ENCODE measurements at places on chromosomes 7 and 10.

- DNase-seq: peak; percentile 64
These were observed 757 bp upstream of the PALS2 start for GRCh38 chr7:24572393-24572996.

DNA sequence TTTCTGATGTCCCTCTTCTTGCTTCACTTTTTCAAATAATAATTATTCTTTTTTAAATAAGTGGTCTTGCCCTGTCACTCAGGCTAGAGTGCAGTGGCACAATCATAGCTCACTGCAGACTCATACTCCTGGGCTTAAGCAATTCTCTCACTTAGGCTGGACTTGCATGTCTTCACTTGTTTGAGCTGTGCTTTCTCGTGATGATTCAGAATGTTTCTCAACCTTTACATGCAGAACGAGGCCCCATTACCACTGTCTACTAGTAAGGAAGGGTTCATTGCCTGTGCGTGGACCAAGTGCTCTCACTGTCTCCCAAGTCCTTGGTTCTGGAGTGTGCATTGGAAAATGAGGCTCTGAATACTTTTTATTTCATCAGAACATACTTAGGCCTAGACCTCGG lies 468.6 kb upstream of the COBL start:
- DNase-seq: no peak

DNA sequence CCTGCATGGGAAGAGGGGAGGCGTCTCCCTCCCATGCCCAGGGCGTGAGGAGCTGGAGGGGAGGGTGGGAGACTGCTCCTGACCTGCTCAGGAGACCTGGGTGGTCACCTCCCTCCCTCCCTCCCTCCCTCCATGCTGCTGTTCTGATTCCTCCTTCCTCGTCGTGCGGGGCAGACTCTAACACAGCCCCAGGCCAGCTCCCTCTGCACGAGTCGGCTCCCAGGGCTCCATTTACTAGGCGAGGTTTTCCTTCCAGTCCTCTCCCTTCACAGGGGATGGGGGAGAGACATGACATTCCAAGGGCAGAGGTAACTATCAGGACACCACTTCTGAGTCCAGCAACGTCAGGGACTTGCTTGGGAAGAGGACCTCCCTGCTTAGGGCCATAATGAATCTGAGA lies 23.6 kb downstream of the VIPR2 start:
- peak; percentile 28 for DNase-seq

DNA sequence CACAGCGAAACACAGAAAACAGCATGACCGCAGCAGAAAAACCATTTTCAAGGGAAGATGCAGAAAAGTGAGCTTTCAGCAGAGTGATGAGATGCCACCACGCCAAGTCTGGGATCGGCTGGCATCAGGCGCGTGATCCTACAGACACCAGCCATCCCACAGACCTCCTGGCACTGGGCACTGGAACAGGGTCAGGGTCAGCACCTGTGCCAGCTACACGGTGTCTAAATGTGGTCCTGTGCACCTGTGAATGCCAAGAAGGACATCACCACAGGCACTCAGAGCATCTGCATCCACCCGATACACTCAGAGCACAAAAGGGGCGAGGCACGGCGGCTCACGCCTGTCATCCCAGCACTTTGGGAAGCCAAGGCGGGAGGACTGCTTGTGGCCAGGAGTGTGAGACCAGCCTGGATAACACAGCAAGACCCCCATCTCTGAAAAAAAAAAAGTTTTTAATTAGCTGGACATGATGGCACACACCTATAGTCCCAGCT lies 31.5 kb downstream of the STK32C start:
- no peak for DNase-seq

DNA sequence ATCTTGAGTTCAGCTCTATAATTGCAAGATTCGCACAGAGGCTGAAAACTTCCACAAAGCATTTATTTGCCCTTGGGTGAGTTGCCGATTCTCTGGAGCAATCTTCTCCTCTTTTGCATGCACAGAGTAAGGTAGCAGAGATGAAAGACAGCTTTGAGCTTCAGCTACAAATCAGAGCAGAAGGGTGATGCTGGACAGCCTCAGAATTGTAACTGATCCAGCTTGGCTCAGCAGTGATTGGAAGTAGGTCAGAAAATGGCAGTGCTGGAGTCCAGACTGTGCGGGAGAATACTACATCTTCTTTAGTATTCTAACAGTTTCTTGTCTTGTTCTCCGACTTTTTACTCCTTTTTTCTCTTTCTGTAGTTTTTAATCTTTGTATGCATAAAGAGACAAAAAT lies 55.4 kb upstream of the CDC14C start:
- no peak for DNase-seq

DNA sequence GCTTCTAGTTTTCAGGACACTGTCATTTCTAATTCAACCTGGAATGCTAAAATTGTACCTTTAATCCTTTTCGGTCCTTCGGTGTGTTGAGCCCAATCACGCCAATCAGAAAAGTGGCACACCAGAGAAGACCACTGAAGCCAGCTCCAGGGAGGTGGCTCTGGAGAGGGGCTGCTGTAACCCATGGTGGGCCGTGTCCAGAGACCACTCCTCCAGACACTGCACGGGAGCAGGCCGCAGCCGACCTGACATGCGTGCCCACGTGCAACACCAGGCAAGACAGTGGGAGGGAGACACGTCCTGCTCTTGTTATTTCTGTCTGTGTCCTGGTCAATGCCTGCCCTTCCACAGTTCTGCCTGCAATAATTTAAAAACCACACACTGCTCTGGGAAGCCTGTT lies 246.1 kb downstream of the ZMYND11 start:
- no peak for DNase-seq

DNA sequence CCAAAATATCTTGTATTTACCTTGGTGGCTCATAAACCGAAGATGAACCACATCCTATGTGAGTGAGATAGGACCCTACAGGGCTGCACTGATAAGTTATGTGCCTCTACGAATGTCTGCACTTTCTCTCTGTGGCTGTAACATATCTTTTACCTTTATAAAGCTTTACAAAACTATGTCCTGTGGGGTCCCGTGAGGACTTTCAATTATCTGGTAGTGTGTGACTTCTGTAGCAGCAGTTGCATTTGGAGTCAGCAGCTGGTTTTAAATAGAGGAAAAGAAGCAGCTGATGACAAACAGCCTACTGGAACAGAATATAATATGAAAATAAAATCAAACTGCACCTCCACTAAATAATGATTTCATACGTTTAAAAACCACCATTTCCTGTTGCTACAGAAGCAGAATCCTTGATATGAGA lies 222.4 kb upstream of the GNAI1 start:
- DNase-seq: no peak

GRCh38 chr10:112047674-112048073 lies 135.9 kb downstream of the GPAM start:
- DNase-seq: no peak

- DNase-seq: no peak
These were observed 76.0 kb upstream of the FAM20C start for GRCh38 chr7:116188-116981.

- DNase-seq: no peak
These were observed 99.8 kb downstream of the WDR37 start for GRCh38 chr10:1155791-1156615.

GRCh38 chr10:33071857-33072256 lies 113.8 kb upstream of the ITGB1 start:
- DNase-seq: no peak

Data from natural killer cell treated with Interleukin-12 subunit alpha and Interleukin-12 subunit beta and Interleukin-15 and Interleukin-18, amount 100 ng/mL, for 72 hours (primary cell).